ENCODE measurements at places on chromosomes 13 and 19.
A peak's percentile ranks its signal among the peaks of the same experiment; 100 is the strongest.

DNA sequence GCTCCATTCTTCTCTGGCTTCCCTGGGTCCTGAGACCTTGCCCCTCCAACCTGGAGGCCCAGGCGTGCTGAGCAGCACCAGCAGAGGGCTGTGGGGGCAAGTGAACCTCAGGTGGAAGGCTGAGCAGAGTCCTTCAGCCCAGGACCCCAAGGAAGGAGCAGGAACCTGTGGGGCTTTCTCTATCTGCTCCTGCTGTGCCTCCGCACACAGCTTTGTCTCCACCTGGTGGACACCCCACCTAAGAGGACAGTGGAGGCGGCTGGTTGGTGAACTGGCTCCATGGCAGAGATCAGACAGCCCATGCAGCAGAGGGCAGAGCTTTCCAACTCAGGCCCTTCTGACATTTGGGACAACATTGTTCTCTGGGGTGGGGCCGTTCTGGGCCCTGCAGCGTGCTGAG lies 19.7 kb downstream of the ZFR2 start:
- no peak for DNase-seq

DNA sequence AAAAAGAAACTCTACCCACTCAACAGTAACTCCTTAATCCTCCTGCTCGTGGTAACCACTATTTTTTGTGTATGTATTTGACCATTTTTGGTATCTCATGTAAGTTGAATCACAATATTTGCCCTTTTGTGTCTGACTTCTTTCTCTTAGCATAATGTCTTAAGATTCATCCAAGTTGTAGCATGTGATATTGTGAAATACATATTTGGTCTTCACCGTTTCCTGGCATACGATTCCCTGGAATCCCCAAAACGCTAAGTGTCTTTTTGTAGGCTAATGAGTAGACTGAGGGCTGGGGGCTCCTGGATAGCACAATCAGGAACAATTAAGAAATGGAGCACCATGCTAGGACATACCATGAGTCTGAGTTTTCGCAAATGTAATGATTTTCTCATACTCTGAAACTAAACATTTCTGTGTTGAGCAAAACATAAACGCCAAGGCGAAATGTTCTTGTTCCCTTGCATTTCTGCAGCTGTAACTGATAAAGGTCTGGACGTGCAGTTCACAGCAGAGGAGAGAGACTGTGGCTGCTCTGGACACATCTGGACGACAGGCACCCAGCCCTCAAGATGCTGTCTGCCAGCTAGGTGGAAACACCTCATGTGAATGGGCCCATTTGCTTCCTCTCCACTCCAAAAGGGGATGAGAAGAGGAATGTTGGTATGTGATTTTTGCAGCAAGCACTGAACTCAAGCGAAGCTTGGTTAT lies 38.4 kb downstream of the BRD4 start:
- DNase-seq = no peak

DNA sequence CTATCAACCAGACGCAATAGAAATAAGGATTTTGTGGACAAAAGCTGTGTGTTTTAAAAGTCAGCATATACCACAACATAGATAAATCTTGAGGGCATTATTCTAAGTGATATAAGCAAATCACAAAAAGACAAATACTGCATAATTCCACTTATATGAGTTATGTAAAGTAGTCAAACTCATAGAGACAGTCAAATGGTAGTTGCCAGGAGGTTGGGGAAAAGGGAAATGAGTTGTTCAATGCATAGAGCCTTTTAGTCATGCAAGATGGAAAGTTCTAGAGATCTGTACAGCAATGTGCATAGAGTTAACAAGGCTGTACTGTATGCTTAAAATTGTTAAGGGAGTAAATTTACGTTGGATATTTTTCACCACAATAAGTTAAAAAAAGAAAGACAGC lies 244.7 kb downstream of the DCT start:
- DNase-seq = no peak

DNA sequence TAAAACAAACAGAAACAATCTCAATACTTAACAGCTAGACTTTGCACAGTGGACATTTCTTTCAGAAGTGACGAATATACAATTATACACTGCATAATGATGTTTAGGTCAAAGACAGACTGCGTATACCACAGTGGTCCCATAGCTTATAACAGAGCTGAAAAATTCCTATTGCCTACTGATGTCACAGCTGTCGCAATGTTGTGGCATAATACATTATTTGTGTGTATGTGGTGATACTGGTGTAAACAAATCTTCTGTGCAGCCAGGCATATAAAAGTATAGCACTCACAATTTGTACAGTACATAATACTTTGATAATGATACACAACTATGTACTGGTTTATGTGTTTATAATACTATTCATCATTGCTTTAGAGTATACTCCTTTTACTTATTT lies 116.7 kb downstream of the TNFRSF19 start:
- no peak for DNase-seq

- DNase-seq = no peak
These were observed 55.5 kb upstream of the URI1 start for GRCh38 chr19:29886586-29886985.

DNA sequence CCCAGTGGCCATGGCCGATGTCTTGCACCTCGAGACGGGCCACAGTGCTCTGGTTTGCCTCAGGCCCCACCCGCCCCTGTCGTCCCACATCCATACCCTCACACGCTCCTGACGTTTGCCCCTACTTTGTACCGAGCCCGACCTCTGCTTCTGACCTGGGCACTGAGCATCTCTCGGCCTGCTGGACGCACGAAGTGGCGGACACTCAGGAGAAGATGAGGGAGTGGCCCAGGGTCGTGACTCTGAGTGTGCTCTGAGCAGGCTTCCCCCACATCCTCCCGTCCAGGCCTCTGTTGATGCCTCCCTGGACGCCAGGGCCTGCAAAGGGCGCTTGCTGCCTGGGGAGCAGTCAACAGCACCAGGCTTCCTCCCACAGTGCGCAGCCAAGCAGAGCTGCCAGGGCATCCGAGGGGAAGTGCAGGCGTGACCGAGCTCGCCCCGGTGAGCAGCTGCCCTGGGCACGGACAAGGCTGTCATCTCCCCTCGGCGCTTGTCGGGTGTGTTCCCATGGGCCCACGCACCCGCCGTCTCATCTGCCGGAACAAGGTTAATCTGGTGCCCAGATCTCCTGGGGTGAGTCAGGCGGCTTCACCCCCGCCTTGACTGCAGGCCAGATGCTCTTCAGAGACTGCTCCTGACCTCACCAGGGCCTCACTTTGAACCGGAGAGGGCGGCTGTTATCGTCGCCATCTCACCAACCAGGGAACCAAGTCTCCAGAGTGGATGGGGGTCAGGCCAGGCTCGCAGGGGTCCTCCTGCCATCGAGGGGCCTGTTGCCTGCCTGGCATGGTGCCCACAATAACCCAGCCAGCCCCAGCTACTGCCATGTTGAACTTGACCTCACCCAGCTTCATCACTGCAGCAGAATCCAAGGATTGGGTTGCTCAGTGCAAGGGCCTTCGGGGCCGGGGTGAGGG lies 27.2 kb downstream of the COMP start:
- DNase-seq = no peak

DNA sequence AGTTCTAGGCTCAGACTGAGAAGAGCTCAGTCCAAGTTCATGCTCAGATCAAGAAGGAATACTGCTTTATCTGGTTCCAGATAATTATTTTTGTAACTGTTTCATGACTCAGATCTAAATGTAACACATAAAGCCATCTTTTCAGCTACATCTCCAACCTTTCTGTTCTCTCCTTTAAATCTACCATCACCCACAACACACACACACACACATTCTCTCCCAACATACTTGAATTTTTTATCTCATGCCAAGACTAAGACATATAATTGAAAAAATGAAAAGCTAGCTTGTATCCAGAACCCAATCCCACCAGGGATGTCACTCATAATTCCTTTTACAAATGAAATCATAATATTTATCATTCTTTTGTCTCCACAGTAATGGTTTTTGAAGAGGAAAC lies 7.6 kb downstream of the KATNAL1 start:
- no peak for DNase-seq

GRCh38 chr19:33054623-33055022 lies 10.1 kb downstream of the RHPN2 start:
- DNase-seq = no peak

DNA sequence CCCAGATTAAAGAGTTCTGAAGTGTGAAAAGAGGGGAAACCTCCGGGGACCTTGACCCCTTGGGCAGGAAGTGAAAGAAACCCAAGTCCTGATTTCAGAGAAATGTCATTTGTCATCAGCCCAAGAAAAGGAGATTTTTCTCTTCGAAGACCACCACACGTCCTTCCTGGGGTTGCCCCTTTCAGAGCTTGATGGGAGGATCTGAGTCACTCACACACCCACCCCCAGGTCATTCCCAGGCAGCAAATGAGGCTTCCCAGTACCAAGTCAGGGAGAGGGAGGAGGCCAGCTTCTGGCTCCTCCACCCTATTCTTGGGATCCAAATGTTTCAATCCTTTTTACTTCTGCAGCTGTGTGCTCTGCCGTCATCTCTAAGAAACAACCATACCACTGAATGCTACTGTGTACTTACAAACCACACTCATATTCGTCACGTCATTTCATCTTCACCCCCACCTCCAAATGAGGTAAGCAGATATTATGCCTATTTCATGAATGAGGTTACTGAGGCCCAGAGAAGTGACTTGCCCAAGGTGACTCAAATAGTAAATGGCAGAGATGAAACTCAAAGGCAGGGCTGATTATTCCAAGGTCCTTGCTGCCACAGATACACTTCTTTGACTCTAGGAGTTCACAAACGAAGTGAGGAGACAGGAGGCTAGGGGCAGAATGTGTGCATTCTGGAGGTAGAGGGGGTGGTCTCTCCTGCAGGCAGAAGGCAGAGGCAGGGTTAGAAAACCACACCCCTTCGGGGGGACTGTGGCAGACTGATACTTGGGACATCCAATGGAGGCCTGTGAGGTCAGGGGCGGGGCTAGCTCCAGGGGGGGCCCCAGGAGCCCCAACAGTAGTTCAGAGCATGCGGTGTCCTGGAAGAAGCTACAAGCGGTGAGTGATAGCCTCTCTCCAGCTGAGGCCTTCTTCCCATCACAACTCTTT lies 5.0 kb upstream of the KMT2B start:
- no peak for DNase-seq

GRCh38 chr19:2797280-2797679 lies 12.0 kb downstream of the THOP1 start:
- DNase-seq = no peak

- no peak for DNase-seq
These were observed 1.0 kb downstream of the DCLK1 start for GRCh38 chr13:36130193-36130551.

- peak; percentile 76 for DNase-seq
These were observed 15.4 kb downstream of the FCHO1 start for GRCh38 chr19:17766543-17767131.

- DNase-seq = no peak
These were observed 54.3 kb downstream of the GGACT start for GRCh38 chr13:100534147-100534843.

DNA sequence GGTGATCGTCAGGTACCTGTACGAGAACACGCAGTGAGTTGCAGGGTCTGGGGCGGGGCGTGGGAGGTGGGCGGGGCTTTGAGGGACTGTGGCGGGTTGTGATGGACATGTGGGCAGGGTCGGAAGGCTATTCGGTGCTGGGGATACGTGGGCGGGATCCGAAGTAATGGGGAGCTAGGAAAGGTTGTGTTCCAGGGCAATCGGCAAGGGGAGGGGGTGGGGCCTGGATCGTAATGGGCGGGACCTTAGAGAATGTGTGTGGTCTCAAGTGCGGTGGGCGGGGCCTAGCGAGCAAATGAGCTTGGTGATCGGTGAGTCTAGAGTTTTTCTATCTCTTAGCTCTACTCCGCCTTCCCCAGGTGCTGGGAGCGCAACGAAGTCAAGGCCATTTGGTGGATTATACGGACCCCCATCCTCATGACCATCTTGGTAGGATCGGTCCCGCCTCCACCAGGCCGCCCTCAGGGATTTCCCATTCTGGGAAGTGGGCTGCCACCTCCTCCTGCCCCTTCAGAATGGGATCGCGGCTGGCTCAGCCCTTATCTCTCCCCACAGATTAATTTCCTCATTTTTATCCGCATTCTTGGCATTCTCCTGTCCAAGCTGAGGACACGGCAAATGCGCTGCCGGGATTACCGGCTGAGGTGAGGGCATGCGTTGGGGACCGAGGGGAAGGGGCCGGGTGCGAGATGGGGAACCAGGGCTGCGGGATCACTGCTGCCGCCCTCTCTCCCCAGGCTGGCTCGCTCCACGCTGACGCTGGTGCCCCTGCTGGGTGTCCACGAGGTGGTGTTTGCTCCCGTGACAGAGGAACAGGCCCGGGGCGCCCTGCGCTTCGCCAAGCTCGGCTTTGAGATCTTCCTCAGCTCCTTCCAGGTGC lies 9.6 kb downstream of the GIPR start:
- peak; percentile 38 for DNase-seq

DNA sequence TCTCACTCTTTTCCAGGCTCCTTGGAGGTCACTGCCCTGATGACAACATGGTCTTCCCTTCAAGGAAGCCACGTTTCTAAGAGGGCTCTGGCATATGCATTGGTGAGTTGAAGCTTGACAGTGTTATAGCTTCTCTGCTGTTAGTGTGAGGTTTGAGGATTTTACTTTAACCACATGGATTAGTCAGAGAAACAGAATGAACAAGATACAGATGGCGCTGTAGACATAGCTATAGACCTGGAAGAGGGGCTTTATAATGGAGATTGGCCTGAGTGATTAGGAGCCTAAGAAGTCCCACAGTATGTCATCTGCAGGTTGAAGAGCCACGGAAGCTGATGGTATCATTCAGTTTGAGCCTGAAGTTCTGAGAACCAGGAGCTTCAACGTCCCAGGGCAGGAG lies 18.4 kb upstream of the URI1 start:
- no peak for DNase-seq

- DNase-seq = peak; percentile 57
These were observed 2.7 kb upstream of the CAPNS1 start for GRCh38 chr19:36136964-36137686.

- DNase-seq = no peak
These were observed 2714.5 kb upstream of the PCDH20 start for GRCh38 chr13:64130171-64130570.

GRCh38 chr19:5801796-5802619 lies 2.9 kb upstream of the NRTN start:
- DNase-seq = no peak

DNA sequence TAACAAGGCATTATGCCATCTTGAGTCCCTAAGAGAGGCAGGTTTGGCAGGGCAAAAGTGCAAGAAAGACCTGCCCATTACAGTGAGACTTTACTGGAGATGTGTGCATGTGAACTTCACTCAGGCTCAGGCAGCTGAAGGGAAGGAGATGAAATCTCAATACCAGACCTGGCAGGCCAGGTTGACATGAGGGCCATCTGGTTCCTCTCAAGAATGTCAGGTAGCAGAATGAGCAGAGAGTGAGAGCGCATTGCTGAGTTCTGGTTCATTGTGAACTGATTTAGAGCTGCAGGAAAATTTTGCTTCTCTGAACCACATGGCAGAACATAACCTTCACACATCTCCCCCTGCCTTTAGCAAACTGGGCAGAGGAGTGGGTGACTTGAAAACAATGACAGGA lies 406.3 kb downstream of the GPC5 start:
- no peak for DNase-seq
